ENCODE measurements at places on chromosomes 1 and 21.
A peak's percentile ranks its signal among the peaks of the same experiment; 100 is the strongest.

- peak; percentile 79 for DNase-seq
Measured at GRCh38 chr1:234683861-234684632, 74.1 kb upstream of the IRF2BP2 start.

- no peak for DNase-seq
Measured at GRCh38 chr1:178412400-178412770, 84.4 kb downstream of the CLEC20A start.

GRCh38 chr1:231919239-231919885 is 292.8 kb downstream of the DISC1 start:
- DNase-seq = no peak

GRCh38 chr1:62312698-62313097 is 6.5 kb downstream of the KANK4 start:
- DNase-seq = no peak

DNA sequence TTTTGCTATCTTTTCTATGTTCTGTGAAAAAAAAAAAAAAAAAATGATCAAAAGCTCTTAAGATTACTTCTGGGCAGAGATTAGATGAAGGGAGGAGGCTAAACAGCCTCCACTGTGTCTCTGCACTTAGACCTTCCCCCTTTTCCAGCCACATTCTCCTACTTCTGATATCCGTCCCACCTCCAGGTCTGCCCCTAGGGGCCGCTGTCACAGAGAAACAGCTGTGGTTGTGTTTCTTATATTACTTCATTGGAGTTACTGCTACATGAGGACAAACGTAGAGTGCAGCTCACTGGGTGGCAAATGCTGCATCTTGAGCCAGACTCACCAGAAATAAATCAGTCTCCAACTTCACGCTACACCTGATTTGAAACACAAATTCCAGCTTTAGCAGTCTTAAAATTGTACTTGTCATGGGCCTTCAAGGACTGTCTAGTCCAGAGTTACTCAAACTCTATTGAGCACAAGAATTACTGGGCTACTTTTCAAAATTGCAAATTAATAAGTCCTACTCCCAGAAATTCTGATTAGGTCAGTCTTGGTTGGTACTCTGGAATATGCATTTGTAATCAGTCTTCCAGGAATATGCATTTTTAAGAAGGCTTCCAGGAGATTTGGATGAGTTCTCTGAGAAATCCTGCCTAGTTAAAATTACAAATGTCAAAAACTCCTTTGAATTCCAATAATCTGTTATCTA is 125.2 kb upstream of the PTBP2 start:
- DNase-seq = peak; percentile 26

GRCh38 chr1:4048076-4048475 is 148.0 kb upstream of the C1orf174 start:
- peak; percentile 59 for DNase-seq

- DNase-seq = no peak
Measured at GRCh38 chr1:21904704-21905520, 32.2 kb downstream of the HSPG2 start.

GRCh38 chr1:219782929-219783328 is 145.4 kb downstream of the SLC30A10 start:
- DNase-seq = no peak

Measured in testis (tissue), 5 donors.